ENCODE measurements at places on chromosomes 2 and 18.

- DNase-seq: peak; percentile 46
Observed at GRCh38 chr2:186591506-186591890, 1.6 kb downstream of the ITGAV start.

- no peak for DNase-seq
Observed at GRCh38 chr2:204019572-204020501, 83.3 kb downstream of the ICOS start.

DNA sequence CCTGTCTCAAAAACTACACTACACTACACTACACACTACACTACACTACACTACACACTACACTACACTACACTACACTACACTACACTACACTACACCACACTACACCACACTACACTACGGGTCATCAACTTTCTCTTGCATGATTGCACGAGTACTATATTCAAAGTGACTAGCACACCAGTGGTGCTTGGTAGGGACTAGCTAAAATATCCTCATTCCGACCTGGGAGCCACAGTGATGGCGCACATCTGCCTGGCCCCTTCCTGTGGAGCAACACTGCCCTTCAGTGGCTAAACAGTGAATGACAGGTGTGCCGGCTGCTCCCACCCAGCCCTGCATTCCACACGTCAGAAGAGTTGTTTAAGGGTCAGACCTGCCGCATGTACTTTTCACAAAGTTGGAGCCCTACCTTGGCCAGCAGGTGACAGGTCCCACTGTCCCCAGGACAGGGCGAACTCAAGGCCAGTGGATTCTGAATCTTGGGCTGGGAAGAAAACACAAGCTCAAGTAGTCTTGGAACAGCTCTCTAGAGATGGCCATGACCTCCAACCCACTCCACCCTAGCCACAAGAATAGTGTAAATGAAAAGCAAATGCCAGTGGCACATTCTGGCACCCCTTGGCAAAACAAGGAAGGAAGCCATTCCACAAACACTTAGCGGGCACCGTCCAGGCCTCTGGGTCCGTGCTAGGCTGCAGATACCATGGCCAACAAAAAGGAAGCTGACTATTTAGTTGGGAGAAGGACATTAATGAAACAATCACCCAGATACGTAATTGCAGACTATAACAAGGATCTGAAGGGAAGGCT lies 79.7 kb upstream of the MSH2 start:
- DNase-seq: peak; percentile 76

GRCh38 chr2:217326238-217327022 lies 466.6 kb upstream of the TNP1 start:
- peak; percentile 40 for DNase-seq

DNA sequence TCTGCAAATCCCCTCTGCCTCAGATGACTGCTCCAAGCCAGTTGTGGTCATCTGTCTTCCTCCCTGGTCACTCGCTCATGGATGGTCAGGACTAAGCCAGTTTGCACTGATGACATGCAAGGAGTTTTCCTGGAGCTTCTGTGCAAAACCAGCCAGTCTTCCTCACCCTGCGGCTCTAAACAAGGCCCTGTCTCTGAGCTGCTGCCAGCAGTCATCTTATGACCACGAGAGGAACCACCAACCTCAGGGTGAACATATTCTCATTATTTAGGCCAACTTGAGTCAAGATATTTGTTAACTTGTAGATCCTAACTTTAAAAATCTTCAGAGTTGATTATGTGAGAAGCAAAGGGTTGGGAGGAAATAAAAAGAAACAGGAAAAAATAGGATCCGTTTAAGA lies 119.9 kb upstream of the CAB39 start:
- DNase-seq: no peak

- DNase-seq: no peak
Observed at GRCh38 chr2:48113767-48114166, 207.5 kb upstream of the FBXO11 start.

- peak; percentile 10 for DNase-seq
Observed at GRCh38 chr2:100588071-100588786, 25.4 kb downstream of the PDCL3 start.

GRCh38 chr2:128390991-128391630 lies 72.4 kb upstream of the HS6ST1 start:
- DNase-seq: no peak

DNA sequence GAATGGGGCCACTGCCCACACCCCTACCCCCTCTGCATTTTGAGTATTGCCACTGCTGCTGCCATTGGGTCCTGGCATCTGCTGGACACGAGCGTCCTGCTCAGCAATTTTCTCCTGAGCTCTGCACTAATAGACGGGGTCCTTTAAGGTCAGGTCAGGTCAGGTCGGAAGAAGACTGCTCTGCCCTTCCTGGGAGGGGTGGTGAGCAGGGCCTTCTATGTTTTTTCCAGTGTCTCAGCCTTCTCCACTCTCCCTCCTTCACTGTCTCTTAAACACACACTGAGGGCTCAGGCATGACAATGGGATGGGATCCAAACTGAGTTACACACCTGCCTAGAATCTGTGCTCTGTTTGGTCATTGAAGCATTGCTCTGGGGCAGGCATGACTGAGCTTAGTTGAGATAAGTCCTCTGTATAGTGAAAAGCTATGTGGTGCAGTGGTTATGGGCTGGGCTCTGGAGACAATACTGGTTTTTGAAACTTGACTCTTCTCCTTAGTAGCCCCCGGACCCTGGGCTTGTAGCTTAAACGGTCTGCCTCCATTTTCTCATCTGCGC lies 10.6 kb downstream of the MYO1B start:
- no peak for DNase-seq

GRCh38 chr18:13179566-13180113 lies 38.9 kb upstream of the LDLRAD4 start:
- no peak for DNase-seq

DNA sequence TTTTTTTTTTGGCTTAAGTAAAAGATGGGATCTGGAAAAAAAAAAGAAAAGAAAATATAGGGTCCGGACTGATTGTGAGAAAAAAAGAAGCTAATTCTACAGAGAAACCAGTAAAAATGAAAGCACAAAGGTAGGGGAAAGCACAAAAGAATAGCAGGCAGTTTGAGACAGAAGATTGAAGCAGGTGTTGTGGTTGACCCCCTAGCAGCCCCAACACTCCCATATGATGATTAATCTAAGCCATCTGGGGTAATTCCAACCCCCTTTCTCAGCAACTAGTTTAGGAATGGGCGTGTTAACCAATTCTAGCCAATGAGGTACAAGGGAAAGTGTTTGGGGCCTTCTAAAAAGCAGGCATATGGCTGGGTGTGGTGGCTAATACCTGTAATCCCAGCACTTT lies 77.0 kb downstream of the MBD2 start:
- peak; percentile 24 for DNase-seq

DNA sequence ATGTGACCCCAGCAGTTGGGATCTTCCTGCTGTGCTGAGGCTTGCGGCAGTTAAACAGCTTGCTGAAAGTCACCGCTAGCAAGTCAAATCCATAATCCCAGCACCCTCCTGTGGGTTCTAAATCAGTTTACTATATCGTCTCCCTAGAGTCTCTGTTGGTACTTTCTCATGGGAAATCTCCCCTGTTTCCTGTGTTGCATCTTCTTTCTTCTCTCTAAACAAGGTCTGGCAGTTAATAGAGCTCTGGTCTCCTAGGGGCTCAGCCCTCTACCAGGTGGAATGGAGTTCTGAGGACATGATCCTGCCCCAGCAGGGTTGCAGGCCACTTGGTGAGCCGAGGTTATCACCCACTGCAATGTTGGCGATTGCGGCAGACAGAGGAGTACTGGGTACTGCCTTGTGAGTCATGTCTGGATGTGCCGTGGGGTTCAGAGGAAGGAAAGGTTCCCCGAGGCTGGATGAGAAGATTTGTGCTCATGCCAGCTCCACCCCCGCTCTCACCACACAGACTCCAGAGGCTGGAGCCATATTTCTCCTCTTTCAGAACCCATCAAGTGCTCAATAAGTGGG lies 59.4 kb upstream of the SIX2 start:
- DNase-seq: no peak

DNA sequence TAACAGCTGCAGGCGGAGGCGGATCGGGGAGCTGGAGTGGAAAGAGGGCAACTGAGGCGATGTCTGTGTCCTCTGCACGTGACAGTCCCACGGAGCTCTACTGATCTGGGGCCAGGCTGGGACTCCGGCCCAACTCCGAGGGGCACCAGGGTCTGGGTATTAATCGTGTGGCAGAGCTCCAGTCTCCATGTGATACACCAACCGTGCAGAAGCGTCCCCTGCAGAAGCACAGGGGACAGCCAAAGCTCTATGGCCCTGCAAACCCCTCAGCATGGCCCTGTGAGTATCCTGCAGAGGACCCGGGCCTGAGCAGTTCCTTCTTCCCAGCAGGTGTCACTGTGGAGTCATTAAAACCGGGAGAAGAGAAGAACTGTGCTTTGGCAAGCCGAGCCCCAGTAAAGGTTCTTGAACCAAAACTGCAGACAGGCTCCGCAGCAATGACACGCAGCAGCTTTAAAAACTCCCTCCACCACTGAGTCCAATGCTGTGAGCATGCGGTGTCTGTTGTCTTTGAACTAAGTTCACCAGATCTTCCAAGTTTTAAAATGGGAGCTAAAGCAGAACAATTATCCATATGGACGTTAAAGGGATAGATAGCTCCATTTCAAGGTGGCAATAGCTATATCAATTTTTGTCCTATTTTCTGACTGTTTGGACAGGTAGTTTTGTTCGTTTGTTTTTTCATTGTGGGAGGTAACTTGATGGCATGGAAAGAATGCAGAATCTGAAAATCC lies 79.4 kb downstream of the TMEM182 start:
- DNase-seq: peak; percentile 80

GRCh38 chr2:188473306-188473705 lies 181.6 kb downstream of the GULP1 start:
- no peak for DNase-seq

DNA sequence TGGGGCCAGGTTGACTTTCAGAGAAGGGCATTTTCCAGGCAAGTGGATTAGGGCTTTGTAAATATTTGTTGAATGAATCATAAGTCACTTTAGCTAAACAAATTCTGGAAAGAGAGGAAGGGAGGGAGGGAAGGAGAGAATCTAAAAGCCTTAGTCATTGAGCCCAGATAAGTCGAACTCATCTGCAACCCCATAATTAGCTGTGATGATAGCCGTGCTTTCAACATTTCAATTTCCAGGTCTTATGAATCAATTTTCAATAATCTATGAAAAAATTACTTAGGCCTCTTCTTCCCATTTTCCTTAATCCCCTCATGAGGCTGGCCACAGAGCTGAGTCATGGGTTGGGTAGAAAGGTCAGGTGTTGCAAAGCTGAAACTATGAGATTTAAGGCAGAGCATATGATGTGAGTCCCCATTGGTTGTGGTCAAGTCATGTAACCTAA lies 111.9 kb upstream of the MAPRE2 start:
- peak; percentile 32 for DNase-seq

DNA sequence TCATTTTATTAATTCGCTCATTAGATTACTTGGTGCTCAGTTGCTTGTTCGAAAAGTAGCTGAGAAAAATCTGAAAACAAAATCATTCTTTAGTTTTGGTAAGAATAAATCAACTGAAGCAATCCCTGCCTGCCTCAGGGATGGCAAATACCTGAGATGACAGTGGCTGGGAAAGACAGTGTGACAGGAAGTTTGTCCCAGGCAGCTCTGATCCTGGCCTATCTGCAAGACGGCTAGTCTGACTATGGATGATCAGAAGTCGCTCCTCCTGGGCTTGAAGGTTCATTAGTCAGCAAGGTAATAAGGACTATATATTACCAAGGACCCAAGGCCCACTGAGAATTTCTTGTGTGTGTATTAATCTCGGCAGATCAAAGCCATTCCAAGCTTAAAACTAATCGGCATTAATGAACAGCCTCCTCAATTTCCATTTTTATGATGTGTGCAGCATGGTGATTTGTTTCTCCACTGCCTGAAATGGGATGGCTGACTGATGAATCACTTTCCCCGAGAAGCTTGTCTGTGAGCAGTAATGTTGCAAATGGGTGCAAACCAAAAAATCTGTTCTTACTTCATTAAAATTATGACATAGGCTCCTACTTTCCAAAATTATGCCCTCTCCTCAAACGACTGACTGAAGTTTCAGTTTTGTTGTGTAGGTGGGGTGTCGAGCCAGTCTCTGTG lies 199.9 kb downstream of the ACTR3 start:
- DNase-seq: no peak

GRCh38 chr18:69958422-69958821 lies 10.7 kb upstream of the CD226 start:
- no peak for DNase-seq

GRCh38 chr2:207422380-207422779 lies 107.4 kb upstream of the CREB1 start:
- no peak for DNase-seq

- no peak for DNase-seq
Observed at GRCh38 chr2:105860567-105860966, 115.9 kb downstream of the NCK2 start.

GRCh38 chr18:30175061-30175574 lies 867.4 kb downstream of the DSC3 start:
- no peak for DNase-seq

- DNase-seq: no peak
Observed at GRCh38 chr18:48819781-48820482, 130.8 kb downstream of the SMAD7 start.

- no peak for DNase-seq
Observed at GRCh38 chr18:76697441-76697901, 124.9 kb upstream of the ZNF236 start.

Data from SJCRH30 (cell line).